ENCODE measurements at places on chromosomes 5 and 9.

DNA sequence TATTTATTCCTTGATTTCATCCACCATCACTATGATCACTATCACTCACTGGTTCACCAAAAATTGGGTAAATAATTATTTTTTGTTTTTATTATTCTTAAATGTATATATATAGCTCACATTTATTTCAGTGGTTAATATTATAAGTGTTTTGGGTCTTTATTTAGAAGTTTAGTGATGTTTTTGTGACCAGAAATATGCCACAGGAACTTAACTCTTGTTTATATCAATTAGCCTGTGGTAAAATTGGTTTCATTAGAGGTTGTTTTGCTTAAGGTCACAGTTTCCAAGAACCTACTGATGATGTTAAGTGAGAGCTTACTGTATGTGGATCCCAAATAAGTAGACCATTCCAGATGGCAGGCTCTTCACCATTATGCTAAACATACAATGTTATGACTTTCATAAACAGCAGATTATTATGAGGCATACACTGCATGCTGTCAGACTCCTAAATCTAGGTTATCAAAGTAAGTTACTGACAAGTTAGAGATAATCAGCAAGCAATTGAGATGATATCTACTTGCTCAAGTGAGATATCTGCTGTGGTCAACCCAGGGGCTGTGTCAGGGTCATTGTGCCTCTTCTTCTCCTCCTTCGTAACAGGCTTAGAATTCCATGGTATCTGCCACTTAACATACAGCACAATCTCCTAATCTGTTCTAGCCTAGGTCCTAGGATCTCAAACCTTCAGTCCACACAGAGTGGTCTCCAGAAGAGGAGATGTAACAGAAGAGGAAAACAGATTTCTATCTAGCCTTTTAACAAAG lies 57.6 kb downstream of the NR3C1 start:
- no peak for DNase-seq

DNA sequence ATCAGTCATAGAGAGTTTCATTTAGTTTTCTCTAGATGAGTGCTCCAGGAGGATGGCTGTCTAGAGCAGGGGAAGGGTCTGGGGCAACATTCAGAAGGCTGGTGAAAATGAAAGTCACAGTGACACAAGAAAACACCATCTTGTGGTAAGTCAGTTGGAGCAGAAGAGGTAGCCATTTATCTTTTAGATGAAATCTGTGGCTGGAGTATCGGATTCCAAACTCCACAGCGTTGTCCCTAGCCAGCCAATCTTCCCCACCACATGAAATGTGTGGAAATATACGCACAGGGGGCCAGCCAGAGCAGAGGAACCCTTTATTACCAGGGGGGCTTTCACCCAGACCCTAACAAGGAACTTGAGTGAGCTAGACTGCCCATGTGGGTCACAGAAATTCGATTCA lies 15.9 kb upstream of the TNFAIP8 start:
- no peak for DNase-seq

GRCh38 chr9:133188006-133188842 lies 20.8 kb downstream of the OBP2B start:
- no peak for DNase-seq

DNA sequence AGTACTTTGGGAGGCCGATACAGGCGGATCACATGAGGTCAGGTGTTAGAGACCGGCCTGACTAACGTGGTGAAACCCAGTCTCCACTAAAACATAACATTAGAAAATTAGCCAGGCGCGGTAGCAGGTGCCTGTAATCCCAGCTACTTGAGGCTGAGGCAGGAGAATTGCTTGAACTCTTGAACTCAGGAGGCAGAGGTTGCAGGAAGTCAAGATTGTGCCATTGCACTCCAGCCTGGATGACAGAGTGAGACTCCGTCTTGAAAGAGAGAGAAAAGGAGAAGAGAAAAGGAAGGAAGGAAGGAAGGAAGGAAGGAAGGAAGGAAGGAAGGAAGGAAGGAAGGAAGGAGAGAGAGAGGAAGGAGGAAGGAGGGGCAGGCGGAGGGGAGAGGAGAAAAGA lies 45.1 kb downstream of the MYO10 start:
- no peak for DNase-seq

GRCh38 chr5:147617191-147617606 lies 107.3 kb upstream of the DPYSL3 start:
- DNase-seq = no peak

DNA sequence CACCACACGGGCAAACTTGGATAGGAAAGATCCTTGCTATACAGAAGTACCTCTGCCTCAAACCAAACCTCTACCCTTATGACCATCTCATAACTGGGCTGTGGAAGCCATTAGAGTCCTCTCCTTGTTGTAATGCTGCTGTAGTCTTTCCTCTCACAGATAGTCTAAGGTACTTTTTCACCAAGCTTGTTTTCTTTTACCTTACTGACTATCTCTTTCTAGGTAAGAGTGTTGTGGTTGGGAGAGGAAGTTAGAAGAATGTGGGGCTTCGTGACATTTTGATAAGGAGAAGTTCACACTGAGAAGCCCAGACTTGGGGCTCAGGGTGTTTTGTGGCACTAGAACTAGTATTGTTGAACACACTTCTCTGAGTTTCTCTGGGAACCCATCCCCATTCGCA lies 8.9 kb downstream of the CFAP95 start:
- DNase-seq = no peak

DNA sequence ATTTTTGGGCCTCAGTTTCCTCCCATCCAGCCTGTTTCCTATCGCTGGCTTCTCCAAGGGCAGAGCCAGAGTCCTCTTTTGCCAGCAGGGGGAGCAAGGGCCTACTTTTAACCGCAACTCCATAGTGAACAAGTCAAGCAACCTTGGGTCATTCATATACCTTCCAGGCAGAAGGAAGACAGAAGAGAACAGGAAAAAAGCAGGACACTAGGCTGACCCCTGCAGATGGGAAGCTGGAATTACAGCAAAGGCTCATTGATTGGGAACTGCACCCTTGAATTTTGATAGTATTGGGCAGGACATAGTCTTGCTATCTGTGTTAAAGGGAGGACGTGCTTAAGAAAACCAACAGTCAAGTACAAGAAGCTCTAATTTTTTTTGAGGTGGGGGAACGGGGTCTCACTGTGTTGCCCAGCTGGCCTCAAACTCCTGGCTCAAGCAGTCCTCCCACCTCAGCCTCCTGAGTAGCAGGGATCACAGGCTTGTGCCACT lies 30.1 kb downstream of the QRFP start:
- DNase-seq = no peak

DNA sequence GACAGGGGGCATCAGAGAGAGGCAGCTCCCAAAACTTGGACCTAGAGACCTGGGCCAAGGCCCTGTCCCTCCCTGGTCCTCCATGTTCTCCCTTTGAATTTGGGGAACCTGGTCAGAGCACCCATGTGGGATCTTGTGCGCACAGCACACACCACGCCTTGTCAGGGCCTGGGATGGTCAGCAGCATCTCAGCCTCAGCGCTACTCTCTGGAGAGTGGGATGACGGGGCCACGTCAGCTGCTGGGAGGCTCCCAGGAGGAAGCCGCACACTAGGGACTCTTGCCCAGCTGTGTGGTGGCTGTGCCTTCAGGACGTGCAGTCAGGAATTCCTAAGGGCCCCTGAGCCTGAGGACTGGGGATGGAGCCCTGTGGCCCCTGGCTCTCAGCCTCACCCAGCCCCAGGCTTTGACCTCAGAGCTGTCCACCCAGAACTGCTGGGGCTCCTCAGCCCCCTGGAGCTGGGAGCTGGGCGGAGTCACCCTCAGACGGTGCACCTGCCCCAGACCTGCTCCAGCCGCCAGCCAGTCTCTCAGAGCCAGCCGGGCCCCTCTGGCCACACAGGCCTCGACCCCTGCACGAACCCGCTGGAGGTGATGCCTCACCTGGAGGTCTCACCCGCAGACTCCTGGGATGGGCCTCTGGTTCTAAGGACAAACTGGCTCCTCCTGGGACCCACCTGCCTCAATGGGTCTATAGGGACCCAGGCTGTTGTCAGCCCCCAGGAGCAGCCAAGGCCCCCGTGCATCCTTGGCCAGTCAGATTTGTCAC lies 38.3 kb upstream of the EGFL7 start:
- DNase-seq = no peak

Data from stimulated activated CD8-positive, alpha-beta memory T cell treated with anti-CD3 and anti-CD28 coated beads, Interleukin-15, amount 100 ng/mL, for 48 hours (primary cell).